ENCODE measurements at places on chromosomes 3 and 15.

- no peak for DNase-seq
These were observed 137.3 kb upstream of the UBE2E1 start for GRCh38 chr3:23668430-23668904.

DNA sequence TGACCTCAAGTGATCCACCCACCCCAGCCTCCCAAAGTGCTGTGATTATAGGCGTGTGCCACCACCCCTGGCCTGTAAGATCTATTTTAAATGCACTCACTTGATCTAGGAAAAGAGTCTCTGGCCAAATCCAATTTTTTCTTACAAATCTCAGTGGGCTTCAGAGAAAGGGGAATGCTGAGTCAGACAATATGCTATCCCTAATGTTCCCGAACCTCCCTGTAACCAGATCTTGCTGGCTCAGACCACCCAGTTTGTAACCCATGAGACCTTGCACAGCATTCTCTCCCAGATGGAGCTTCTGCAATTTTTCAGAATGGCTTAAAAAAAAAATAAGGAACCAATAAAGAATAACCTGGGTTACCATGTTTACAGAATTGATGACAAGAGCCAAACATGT lies 205.8 kb downstream of the RYR3 start:
- DNase-seq: no peak

GRCh38 chr3:25416176-25416575 lies 11.9 kb upstream of the RARB start:
- no peak for DNase-seq

DNA sequence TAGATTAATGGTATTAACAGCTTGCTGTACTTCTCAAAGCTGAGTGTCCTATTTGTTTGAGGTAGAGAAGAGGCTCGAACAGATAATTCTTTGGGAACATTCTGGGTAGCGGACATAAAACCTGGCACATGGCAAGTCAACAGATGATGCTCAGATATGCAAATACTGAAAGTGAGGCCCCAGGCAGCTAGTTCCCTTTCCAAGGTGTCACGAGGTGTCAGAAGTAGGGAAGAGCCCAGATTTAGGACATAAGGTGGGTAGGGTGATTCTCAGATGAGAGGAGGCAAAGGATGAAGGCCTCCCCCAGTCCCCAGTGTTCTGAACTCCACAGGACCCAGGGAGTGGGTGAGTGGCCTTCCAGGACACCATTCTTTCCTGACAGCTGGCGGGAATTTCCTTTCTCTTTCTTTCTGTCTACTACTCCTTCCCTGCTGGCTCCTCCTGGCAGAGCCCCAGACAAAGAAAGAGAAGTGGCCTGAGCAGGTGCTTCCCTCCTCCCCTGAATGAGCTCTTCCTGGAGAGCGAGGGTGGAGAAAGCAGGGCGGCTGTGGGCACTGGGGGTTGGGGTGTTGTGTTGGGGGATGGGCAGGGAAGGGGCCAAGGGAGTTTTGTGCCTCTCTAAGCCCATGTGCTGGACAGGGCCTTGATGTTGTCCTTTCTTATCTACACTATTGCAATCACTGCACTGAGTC lies 87.5 kb downstream of the CORO2B start:
- no peak for DNase-seq

DNA sequence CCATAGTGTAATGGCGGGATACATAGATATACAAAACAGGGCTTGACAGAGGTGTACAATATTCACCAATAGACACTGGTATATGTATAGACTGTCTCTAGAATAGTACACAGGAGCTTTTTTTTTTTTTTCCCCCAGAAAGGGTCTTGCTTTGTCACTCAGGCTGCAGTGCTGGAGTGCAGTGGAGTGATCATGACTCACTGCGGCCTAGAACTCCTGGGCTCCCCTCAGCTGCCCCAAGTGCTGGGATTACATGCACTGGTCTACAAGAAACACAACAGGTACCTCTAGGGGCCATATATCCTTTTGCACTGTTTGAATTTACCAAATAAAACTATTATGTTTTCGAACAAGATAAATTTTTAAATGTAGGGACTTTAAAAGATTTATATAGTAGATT lies 12.3 kb downstream of the RHOA start:
- DNase-seq: no peak

DNA sequence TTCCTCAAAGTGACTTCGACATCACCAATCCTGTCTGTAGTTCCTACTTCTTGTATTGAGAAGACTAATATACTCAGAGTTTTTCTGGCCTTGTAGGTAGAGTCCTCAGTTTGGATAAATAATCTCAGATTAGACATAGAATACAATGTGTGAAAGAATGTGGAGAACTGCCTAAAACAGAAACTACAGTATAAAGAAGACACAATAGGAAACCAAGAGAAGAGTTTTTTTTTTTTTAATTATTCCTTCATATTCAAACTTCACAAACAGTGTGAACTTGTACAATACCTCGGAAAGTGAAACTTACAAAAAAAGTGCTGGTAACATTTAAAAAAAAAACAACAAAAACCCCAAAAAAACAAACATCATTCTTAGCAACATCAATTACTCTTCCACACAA lies 20.5 kb downstream of the TIGIT start:
- no peak for DNase-seq

- no peak for DNase-seq
These were observed 612.6 kb upstream of the NECTIN3 start for GRCh38 chr3:110459021-110459420.

- DNase-seq: no peak
These were observed 61.4 kb upstream of the IMPG2 start for GRCh38 chr3:101381809-101382208.

- no peak for DNase-seq
These were observed 40.3 kb upstream of the PTPRG start for GRCh38 chr3:61520966-61521628.

DNA sequence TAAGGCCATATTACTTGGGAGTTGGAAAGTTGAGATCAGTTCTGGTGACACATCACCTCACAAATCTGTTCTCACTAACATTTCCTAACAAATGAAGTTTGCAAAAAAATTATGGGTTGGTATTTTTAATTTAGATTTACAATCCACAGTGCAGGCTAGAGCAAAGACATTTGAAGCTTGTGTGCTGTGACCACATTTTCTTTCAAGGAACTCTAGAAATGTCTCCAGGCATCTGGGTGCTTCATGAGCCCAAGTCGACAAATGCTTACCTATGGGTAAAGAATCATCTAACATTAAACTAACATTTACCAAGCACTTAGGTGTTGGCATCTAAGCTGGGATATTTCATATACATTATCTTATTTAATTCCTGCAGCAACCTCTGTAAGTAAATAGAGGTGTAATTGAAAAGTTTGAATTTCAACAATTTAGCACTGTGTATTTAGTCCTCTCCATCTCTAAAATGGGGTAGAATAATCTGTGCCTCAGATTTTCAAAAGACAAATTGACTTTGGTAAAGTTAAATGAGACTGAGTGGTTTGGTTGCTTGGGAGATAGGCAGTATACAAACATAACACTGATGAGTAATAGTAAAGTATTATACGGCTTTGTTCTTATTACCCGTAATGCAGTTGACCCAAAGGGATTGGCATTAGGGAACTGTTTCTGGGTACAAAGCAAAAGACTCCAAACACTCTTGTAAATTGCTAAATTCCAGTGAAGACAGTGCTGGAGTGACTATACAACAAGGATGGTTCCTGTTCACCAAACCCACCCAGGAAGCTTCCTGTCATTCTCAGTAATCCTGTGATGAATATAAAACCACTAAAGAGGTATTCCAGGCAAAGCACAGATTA lies 162.5 kb downstream of the TPRG1 start:
- no peak for DNase-seq

DNA sequence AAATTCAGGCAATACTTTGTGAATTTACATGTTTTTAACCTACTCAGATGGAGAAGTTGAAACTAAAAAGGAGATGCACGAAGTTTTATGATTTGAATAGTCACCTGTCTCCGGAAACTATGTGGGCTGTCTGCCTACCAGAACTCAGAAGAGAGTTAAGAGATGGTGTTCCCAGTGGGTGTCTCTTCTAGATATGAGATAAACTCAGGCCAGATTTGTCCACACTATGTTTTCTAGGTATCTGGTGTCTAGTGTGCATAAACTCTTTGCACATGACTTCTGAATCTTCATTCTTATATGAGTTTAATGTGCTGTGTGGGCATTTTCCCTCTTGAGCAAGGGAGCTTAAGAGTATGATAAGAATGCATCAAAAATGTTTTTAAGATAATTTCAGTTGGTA lies 222.8 kb downstream of the FOXP1 start:
- no peak for DNase-seq

GRCh38 chr15:98160236-98160635 lies 199.7 kb downstream of the ARRDC4 start:
- no peak for DNase-seq

- DNase-seq: no peak
These were observed 9.4 kb upstream of the MGLL start for GRCh38 chr3:127831723-127832172.

DNA sequence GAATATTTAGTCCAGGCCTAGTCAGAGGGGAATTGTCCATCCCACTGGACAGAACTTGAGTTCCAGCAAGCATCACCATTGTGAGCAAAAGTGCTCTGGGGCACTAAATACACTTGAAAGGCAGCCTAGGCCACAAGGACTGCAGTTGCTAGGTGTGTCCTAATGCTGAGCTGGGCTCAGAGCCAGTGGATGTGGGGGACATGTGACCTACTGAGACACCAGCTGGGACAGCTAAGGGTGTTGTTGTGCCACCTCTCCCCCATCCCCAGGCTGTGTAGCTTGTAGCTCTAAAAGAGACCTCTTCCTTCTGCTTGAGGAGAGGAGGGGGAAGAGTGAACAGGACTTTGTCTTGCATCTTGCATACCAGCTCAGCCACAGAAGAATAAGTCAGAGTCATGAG lies 120.9 kb downstream of the DTWD1 start:
- DNase-seq: no peak

- no peak for DNase-seq
These were observed 12.0 kb downstream of the PTH1R start for GRCh38 chr3:46889381-46890110.

GRCh38 chr15:96182736-96183513 lies 147.6 kb upstream of the NR2F2 start:
- no peak for DNase-seq

- DNase-seq: no peak
These were observed 505.4 kb downstream of the ZIC1 start for GRCh38 chr3:147914532-147914931.

GRCh38 chr3:18345015-18345367 lies 80.1 kb downstream of the SATB1 start:
- no peak for DNase-seq

DNA sequence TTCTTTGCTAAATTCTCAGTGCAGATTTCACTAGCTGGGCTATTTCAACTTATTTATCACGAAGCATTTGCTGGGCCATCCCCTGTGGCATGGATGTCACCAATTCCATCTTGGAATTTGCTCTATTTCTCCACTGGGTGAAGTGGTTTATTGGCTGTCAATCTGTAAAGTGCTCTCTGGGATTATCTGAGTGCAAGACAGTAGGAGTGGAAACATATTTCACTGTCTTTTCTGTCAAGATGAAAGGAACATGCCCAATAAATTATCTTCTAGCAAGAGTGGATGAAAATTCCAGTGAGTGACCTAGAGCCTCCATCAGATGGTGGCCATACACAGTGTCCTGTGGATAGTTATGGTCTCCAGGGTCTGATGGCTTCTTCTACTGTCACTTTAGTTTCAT lies 25.1 kb upstream of the CTDSPL start:
- no peak for DNase-seq

DNA sequence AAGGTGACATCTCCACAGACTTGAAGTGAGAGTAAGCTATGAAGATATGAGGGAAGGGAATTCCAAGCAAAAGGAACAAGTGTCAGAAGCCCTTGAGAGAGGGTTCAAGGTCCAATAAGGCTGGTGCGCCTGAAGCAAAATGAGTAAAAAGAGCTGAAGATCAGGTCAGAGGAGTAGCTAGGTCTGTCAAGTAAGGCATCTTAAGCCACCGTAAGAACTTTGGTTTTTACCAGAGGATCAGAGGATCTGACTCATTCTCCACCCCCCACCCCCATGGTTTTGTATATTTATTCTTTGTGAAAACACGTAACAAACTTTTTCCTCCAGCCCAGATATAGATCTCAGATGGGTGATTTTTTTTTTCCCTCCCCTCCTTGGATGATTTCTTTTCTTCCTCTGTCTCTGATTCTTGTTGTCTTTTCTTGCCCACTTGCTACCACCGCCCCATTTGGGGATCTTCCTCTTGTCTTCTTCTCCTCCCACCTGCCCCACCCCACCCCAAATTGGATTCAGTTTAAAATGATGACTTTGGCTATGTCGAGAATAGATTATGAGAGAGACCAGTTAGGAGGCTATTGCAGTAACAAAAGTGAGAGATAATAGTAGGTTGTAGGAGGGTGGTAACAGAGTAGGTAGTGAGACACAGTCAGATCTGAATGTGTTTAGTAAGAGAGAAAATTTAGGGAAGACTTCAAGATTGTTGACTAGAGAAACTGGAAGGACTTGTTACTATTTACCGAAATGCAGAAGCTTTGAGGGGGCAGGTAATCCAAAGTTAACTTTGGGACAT lies 6.1 kb downstream of the TRMT10C start:
- no peak for DNase-seq

DNA sequence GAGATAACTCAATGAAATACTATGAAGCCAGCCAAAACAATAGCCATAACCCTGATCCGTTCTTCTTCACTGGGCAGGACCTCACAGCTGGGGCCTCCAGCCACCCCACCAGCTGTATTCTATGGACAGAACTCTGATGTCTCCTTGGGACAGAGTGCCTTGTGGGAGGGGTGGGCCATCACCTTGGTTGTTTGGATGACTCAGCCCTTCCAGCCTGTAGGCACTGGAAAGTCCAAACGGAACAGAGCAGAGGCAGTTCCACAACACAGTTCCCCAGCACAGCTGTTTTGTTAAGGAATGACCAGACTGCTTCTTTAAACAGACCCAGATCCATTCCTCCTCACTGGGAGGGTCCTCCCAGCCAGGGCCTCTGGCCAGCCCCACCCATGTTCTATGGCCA lies 31.9 kb upstream of the ZBED2 start:
- no peak for DNase-seq

All from activated T-helper 1 cell treated with anti-CD3 and anti-CD28 coated beads, Interleukin-2, amount 50 U/mL, for 16 hours (primary cell).